ENCODE measurements at places on chromosomes 16 and 17.

GRCh38 chr16:24522751-24523150 is 16.6 kb upstream of the RBBP6 start:
- no peak for DNase-seq

- DNase-seq: no peak
Measured at GRCh38 chr17:28972437-28972836, 21.1 kb upstream of the PHF12 start.

GRCh38 chr16:59198487-59198886 is 464.4 kb upstream of the GOT2 start:
- DNase-seq: no peak

GRCh38 chr17:2379489-2380225 is 21.2 kb downstream of the MNT start:
- no peak for DNase-seq

DNA sequence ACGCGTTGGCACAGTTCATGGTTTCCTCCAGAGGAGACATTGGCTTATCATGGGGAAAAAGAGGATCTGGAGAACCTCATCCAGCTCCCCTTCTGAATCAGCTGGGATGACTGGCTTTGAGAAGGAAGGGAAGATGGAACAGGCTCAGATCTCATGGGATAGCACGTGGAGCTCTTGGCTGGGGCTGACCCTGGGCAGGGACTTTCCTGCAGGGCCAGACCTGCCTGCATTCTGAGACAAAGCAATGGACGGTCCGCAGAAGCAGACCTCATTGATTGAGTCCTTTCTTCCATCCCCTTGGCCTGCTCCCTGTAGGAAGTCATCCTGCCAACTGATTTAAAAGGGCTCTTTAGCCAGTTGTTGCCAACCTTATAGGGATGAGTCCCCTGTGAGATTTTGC is 26.2 kb downstream of the PLCD3 start:
- no peak for DNase-seq

GRCh38 chr17:206941-207560 is 25.6 kb upstream of the DOC2B start:
- no peak for DNase-seq

Data from activated T-cell treated with anti-CD3 and anti-CD28 coated beads for 24 hours (primary cell).